ENCODE measurements at places on chromosomes 2 and 18.

DNA sequence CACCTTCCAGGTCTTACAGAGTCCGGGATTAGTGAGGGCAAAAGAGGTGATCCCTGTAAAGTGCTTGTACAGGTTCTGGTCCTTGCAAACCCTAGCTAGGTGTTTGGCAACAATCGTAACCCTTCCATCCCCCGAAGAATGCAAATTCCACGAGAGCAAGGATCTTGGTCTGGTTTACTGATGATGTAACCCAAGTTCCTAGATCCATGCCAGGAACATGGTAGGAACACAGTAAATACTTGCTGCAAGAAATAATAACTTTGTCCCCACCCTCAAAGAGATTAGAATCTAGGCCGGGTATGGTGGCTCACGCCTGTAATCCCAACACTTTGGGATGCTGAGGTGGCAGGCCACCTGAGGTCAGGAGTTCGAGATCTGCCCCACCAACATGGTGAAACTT is 6.8 kb upstream of the NEU2 start:
- DNase-seq = no peak

DNA sequence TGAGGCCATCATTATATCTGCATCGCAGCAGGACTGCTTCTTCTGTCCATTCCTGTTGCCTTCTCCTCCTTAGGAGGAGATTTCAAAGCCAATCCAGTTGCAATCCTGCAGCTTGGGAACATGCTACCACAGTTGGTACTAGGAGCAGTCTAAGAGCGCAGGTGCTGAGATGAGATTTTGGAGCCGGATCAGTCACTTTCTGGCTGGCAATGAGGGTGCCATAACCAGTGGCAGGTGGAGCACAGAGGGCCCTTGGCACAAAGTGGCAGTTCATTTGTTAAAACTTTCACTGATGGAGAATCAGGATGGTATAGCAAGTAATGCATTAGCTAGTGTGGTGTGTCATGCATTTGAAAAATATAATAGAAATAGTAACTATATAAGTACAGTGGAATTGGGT is 173.7 kb upstream of the ATP5MC3 start:
- DNase-seq = no peak

DNA sequence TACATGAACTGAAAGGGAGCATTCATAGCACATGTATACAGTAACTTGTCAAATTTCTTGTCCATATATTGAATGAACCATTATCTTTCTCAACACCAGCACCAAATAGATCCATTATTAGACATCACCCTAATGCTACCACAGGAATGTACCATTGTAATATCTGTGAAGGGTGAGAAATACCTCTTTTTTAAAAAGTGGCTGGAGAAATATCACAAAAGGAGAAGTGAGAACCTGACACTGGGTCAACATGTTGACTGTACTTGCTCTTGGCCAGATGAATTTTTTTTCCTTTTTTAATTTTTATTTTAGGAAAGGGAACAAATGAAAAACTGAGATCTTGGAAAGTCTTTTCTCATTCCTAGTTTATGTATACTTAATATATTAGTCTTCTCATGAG is 63.5 kb downstream of the CAVIN2 start:
- DNase-seq = no peak

DNA sequence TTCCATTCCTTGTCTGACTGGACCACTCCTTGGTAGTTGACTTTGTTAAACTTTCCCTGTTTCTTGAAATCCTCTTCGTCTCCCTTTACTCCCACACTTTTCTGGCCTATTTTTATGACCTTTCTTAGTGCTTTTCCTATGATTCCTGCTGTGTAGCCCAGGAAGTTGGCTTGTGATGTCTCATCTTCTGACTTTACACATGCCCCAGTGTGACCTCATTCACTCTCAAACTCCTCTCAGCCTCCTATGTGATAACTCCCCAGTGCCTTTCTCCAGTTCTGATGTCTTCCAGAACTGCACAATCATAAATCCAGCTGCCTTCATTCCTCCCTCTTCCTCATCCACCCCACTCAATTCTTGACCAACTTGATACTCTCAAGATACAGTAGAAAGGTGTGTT is 407.6 kb downstream of the TGIF1 start:
- DNase-seq = no peak

DNA sequence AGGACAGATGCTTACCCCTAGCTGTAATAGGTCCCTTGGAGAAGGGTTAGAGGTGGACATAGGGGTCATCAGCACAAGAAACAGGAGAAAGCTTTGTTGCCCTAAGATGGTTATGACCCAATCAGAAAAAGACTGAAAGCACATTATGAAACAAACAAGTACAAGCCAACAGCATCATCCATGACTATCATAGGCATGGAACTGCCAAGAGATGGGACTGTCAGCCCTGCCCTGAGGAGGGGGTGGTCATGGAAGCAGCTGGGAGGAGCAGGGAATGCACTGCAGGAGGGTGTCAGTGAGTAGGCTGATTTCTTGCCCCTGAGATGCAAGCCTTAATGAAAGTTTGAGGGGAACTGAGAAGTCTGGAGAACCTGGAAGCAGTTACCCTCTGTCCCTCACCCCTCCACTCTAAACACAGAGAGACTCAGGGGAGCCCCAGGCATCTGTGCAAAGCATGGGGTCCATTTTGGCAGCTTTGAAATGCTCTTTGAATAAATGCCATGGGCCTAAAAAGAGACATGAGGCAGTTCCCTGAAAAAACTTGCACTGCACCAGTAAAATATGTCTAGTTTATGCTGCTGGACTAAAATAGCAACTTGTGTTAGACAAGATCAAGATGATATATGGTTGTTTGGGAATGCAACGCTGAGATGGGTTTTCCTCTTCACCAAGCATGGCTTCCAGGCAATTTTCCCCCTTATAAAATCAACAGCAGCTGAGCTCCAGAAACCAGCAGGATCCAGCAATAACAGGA is 122.7 kb upstream of the ZFP36L2 start:
- DNase-seq = no peak

GRCh38 chr2:214492152-214492551 is 81.3 kb downstream of the VWC2L start:
- no peak for DNase-seq

GRCh38 chr2:238670111-238670585 is 177.7 kb upstream of the TWIST2 start:
- DNase-seq = no peak

DNA sequence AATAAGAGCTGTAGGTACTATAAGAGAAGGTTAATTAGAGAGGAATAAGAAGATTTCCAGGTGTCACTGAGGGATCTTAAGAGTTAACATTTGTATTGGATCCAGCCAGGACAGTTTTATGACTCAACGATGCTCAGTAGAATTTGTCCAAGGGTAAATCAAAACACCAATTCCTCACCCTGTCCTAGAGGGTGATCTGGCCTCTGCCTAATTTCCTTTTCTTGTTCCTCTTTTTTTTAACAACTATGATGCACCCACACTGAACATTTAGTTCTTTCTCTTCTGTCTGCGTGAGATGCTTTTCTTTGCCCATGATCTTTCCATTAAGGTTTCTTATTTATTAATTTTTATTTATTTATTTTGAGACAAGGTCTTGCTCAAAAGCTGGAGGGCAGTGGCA is 92.0 kb downstream of the PMS1 start:
- DNase-seq = no peak

DNA sequence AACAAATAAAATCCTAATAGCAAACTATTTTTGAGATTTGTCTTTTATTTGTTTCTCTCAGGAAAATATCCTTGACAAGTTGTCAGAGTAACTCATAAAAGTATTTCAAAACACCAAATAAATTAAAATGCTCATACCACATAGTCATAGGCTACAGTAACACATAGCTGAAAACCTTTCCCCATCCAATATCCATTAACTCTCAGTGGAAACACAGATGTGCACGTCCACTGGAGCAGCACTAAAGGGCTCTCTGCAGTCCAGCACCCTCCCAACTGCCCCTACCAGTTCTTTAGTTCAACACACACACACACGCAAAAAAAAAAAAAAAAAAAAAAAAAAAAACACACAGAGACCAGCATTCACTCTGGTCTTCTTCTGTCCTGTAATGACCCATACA is 879 bp upstream of the XDH start:
- no peak for DNase-seq

DNA sequence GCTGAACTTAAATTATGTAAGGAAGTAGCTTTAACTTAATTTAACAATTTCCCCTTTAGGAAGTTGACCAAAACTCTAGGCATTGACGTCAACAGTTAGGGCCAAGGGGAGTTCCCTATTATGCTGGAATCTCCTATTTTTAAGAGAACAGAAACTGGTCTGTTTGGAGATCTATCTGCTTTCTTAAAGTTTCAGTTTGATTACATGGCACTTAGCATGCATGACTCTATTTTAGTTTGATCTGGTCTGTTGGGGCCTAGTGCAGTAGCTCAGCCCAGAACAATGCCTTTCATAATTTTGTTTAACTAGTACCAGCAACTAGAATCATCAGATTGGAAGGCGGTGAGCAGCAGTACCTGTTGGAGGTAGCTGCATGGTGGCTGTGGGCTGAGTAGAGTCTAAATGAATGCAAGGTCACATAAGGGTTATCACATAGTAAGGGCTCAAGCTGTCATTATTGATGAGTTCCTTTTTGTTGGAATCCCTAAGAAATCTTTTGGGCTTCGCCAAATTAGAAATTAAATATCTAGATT is 60.5 kb upstream of the ZNG1B start:
- DNase-seq = no peak

- DNase-seq = no peak
These were observed 30.7 kb upstream of the ERCC3 start for GRCh38 chr2:127324635-127325034.

DNA sequence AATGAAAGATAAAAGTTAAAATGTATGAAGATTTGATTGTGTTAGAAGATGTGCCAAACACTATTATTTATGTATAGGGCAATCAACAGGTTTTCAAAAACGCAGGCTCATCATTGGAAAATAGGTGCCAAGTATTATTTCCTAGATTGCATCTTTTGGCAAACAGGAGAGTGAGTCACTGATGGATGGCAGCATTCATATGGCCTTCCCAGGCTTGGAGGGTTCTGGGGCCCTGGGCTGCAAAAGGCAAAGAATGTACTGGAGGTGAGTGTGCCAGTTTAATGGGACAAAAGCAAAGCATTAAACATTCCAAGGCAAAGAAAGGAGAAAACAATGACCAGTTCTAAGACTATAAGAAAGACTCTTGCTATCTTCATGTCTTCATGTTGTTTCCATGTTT is 379.4 kb downstream of the RIT2 start:
- no peak for DNase-seq

- DNase-seq = no peak
These were observed 1923.6 kb upstream of the PIK3C3 start for GRCh38 chr18:40031435-40031834.

- DNase-seq = no peak
These were observed 2.4 kb downstream of the OSR1 start for GRCh38 chr2:19355931-19356544.

DNA sequence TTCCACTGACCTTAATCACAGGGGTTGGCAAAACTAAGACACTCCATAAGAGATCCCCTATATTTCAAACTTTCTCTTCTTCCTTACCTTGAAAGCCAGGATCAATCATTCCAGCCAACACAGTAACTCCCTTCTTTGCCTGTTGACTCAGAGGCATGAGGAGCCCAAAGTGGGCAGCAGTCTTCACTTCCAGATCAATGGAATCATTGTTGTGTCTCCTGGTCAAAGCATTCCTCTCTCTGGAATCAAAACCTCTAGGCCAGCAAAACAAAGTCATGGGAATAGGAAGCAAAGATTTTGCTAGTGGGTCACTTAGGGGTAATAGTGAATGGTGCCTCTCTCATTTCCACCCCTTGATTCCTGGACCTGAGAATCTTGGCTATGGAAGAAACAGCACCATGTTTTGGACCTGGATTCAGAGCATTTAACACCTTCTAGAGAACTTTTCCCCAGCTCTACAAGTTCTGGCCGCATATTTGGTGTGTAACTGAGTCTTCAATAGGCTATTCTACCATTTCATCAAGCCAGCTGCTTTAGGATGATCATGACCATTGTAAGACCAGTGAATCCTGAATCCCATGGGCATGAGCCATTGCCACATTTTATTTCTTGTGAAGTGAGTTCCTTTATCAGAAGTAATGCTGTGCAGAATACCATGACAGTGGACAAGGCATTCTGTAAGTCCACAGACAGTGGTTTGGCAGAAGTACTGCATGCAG is 65.7 kb upstream of the SERPINE2 start:
- DNase-seq = no peak

GRCh38 chr2:19525313-19525712 is 166.9 kb upstream of the OSR1 start:
- no peak for DNase-seq

DNA sequence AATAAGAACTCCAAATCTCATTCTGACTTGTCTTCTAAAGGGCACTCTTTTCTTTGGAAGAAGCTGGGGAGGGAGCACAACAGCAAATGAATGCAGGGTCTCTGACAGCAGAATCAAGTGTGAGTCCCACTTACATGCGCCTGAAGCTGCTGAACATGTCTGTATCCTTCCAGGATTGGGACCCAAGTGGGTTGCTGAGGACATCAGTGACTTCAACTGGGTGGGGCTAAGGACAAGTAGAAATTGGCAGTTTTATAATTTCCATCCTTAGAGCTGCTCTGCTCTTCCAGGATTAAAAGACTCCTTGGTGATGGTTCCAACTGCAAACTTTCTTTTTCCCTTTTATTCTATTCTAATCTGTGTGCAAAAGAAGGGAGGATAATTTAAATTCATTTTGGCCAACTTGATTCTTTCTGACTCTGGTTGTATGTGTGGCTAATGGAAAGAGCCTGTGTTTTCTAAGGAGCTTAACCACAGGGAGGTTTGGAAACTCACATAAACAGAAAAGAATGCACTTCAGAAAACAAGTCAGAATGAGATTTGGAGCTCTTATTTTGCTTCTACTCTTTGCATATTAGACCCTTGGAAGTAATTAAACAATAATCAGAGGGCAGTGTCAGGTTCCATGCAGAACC is 20.6 kb downstream of the ANTXR1 start:
- DNase-seq = no peak

DNA sequence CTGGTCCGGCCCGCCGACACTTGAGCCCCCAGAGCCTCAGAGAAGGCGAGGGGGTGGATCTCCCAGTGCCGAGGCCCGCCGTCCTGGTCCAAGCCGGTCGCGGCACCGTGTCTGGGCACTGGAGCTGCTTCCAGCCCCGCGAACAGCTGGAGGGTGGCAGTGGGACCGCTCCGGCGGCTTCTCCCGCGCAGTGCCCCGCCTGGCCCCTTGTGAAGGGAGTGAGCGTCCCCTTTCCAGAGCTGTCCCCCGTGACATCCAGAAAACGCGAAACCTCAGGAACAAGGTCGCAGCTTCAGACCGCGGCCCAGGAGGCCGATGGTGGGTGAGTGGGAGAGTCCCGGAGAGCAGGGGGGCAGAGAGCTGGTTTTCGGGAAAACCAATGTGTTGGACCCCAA is 579 bp upstream of the EMX1 start:
- no peak for DNase-seq

GRCh38 chr18:57014772-57015413 is 132.0 kb upstream of the BOD1L2 start:
- no peak for DNase-seq

DNA sequence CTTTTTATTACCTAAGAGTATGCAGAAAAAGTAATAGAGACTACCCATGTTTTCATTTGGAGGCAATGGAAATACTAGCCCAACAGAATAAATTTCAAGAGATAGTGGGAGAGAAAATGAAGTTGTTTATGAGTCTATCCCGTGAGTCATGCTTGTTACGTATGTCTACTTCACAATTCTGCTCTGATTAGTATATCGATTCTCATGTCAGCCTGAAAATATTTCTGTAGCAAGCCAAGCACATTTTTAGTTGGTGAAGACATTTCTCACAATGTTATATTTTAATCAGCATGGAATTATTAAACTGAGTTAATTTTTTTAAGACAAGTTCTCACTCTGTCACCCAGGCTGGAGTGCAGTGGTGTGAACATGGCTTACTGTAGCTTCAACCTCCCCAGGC is 346.1 kb downstream of the RPRM start:
- DNase-seq = no peak

All from stimulated activated CD4-positive, alpha-beta T cell treated with anti-CD3 and anti-CD28 coated beads, TNF-alpha, amount 100 ng/mL, for 24 hours (primary cell).